ENCODE measurements at places on chromosomes 7 and 10.

DNA sequence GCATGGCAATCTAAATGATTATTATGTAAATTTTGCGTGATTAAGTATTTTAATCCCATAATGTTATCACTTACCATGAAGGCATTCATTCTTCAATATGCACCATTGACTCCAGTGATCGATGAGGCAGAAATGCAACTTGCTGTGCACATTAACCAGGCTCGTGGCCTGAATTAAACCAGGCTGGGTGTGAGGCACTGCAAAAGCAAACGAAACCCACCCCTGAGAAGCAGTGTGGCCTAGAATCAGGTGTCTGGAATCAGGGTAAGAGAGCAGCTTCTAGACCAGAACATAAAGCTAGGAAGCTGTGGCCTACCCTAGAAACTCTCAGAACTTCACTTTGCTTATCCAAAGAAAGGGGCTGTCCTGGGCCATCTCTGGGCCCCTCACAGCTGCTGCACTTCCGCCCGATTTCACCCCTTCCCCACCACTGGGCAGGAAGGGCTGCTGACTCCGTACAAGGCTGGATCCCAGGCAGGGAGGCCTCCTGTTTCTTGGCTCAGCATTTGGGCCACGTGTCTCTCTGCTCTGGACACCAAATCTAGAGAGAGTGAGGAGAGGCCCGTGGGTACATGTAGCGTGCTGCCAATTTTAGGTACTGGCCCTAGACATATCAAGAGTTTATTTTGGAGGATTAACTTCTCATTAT, 4.4 kb downstream of the PTPRE start:
- DNase-seq, result no peak

- DNase-seq, result peak; percentile 72
These were observed 43.9 kb downstream of the APBB1IP start for GRCh38 chr10:26481914-26482550.

GRCh38 chr7:105643384-105643783, 62.1 kb upstream of the EFCAB10 start:
- DNase-seq, result no peak

GRCh38 chr7:134920026-134920753, 66.1 kb upstream of the AGBL3 start:
- DNase-seq, result no peak

DNA sequence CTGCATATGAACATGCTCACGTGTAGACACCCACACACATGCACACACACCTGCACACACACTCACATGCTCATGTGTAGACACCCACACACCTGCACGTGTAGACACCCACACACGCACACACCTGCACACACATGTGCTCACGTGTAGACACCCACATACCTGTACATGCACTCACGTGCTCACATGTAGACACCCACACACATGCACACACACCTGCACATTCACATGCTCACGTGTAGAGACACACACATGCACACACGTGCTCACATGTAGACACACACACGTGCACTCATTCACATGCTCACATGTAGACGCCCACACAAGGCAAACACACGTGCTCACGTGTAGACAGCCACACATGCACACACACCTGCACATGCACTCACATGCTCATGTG, 275.8 kb downstream of the PTPRN2 start:
- no peak for DNase-seq

DNA sequence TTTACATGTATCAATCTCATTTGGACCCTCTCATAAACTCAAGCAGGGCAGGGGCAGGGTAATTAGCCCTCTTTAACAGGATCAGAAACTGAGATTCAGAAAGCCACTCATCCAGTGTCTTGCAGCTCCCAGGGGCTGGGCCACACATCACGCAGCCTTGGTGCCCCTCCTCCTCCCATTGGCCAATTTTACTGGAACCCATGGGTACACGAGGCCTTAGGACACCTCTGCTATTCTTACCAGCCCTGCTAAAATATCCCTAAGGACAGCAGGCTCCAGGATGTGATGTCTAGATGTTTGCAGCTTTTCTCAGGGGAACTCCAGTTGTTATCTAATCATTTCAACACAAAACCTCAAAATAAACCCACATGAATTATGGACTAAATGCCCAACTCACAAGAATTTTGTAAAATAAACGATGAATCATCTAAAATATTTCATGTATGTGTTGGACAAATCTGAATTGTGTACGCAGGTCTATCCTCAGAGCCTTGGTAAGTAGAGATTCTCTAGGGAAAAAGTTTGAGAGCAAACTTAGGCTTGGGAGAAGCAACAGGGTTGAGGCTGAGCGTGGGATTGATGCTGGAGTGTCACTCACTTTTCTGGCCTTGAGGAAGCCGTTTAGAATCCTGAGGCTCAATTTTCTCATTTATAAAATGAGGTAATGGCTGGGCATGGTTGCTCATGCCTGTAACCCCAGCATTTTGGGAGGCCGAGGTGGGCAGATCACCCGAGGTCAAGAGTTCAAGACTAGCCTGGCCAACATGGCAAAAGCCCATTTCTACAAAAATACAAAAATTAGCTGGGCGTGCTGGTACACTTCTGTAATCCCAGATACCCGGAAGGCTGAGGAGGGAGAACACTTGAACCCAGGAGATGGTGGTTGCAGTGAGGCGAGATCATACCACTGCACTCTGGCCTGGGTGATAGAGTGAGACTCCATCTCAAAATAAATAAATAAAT, 69.7 kb upstream of the TNS3 start:
- DNase-seq, result no peak

- no peak for DNase-seq
These were observed 6.2 kb downstream of the RARRES2 start for GRCh38 chr7:150335108-150335773.

- DNase-seq, result no peak
These were observed 34.4 kb upstream of the ECHDC3 start for GRCh38 chr10:11707624-11708350.

DNA sequence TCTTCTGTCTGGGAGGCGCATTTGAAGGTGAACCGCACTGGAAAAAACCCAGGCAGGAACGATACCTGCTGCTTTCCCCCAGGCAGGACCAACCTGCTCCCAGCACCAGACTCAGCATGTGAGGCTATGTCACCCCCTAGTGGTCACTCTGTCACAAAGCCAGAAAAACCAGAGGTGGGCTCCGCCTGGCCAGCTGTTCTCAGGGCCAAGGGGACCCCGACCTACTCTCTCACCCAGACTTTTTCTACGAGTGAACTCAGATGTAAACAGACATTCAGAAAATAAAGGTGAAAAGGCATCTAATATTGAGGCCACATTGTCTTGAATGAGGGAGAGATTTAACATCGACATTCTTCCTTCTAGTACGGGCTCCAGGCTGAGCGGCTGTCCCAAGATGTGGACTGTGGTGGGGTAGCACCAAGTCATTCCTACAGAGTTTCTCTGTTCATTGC, 117.3 kb downstream of the PRKAG2 start:
- peak; percentile 53 for DNase-seq

GRCh38 chr7:34330308-34330707, 327.7 kb upstream of the NPSR1 start:
- no peak for DNase-seq

DNA sequence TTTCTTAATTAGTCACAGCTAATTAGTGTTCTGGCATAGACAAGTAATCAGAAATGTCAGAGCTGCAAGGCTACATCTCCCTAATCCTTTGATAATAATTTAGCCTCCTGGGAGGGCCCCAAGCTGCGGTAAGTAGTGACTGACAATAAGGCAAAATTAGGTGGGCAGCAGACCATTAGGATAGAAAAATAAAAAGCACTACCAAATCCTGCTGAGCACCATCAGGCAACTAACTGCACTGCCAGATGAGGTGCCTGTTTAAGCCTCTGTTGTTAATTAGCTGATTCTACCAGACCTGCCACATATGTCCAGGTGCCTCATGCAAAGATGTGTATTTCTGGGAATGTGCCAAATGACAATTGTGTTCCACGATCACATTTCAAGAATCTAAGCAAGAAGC, 32.5 kb upstream of the FEZF1 start:
- DNase-seq, result no peak

DNA sequence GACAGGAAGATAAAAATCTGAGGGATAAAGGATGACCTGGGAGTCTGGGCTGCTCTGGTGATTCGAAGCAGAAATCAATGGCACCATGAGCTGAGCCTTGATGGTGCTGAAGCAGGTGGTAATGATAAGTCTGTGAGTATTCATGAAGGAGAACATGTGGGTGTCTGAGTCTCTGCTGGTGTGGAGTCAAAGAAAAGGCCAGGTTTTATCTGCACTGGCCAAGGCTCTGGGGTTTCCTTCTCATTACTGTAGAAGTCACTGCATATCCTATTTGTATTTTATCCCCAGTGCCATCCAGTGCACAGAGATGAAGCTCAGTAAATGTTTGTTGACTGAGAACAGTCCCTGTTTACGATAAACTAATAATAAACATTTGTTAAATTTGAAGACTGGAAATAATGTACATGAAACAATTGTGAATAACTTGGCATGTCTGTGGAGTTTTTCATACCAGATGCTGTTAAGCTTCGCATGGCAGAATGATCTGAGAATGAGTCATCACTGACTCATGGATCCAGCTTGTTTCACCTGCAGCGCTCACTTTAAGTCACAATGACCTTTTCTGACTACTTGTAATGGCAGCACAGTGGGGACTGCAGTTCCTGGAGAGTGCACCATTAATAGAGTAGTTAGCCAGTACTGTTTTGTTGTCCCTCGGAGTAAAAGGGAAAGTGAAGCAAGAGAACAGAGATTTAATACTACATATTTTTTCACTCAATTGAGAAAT, 538.5 kb downstream of the HTR7 start:
- no peak for DNase-seq

GRCh38 chr7:126140858-126141466, 1111.8 kb downstream of the GRM8 start:
- DNase-seq, result no peak

DNA sequence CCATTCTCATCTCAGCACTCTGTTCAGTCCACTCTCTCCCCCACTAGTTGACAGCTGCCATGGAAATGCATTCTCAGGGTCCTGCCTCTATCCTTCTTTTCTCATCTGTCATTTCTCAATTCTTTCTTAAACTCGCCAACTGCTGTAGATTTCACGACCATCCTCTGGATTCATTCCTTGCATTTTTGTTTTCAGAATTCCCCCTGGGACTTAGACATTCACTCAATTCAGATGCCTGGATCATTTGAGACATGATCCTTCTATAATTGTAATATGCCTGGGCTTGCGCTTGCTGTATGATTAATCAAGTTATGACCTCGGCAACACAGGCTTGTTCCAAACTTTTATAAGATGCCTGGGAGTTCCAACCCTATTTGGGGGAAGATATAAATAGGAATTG, 104.5 kb downstream of the RAB11FIP2 start:
- DNase-seq, result no peak

- no peak for DNase-seq
These were observed 3.3 kb downstream of the SUN3 start for GRCh38 chr7:48025624-48026023.

GRCh38 chr10:6458814-6459213, 121.3 kb downstream of the PRKCQ start:
- DNase-seq, result no peak

DNA sequence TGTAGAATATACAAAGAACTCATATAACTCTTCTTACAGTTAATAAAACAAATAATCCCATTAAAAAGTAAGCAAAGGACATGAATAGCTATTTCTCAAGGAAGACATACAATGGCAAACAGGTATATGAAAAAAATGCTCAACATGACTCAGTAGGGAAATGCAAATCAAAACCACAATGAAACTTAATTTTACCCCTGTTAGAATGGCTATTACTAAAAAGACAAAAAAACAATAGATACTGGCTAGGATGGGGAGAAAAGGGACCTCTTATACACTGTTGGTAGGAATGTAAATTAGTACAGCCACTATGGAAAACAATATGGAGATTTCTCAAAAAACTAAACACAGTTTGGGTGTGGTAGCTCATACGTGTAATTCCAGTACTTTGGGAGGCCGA, 37.8 kb downstream of the HERPUD2 start:
- no peak for DNase-seq

DNA sequence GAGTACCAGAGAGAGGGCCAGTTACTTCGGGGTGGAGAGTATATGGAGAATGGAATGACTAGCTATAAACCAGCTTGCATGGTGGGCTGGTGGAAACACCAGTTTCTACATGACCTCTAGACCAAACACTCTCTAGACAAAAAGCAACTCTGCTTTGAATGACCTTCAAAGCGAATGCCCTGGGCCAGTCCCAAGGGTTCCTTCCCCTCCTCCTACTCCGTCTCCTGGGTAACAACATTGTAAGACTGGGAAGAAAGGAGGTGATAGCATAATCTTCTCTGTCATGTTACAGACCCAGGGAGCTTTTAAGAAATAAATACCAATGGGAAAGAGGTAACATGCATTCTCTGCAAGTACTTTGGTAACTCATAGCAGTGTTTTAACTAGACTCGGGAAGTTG, 7.4 kb downstream of the HK1 start:
- no peak for DNase-seq

DNA sequence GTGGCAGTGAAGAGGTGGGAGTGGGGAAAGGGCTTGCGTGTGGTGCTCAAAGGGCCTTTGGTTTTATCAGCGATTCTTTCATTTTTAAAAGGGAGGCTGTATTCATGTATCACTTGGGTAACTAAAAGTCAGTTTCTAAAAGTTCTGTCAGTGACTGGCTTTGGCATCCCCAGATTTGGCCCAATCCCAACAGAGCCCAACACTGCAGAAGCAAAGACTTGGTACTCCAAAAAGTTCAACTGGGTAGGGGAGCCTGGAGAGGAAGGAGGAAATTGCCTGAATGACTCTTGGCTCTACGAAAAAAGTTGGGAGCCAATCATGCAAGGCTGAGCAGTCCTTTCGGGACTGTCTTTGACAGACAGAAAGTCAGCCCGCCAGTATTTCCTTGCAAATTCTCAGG, 54.5 kb upstream of the COL13A1 start:
- DNase-seq, result no peak

DNA sequence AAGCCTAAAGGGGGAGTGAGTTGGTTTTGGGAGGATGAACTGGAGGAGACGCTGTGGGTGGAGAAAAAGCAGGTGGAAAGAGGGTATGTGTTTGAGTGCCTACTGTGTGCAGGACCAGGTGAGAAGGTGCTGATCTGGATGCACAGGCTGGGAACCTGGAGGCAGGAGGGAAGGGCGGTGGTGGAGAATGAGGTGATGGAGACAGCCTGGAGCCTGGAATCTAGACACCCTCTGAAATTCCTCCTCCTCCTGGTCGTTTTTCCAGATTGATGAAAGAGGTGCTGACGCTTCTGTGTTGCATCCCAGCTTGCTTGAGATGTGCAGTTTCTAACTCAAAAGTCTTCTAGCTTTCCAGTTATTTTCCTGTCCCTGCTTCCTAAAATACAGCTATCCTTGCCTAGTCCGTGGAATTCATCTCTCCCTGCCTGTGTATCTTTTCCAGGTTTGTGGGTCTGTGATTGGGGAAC, 67.5 kb downstream of the LRMDA start:
- no peak for DNase-seq

DNA sequence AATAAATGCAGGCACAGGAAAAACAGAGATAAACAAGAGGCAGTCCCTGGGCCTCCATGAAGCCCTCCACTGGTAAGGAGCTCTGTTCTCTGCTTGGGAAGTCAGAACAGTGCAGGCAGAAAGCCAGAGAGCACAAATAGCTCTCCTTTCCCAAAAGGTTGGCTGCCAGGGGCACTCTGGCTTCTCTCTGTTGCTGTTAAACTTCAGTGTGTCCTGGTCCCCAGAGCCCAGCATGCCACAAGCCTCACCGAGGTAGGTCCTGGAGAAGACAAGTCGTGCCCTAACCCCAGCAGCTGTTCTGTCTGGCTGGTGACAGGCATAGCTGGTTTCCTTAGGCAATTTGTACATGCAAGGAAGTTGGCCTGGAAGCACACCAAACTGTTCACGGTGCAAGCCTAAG, 17.3 kb downstream of the SLC16A12 start:
- no peak for DNase-seq

GRCh38 chr7:2165610-2166594, 66.8 kb downstream of the MAD1L1 start:
- DNase-seq, result no peak

Data from CD4-positive, alpha-beta T cell treated with Interleukin-15 for 1 hour (primary cell).